ENCODE measurements at places on chromosomes 6 and 20.

DNA sequence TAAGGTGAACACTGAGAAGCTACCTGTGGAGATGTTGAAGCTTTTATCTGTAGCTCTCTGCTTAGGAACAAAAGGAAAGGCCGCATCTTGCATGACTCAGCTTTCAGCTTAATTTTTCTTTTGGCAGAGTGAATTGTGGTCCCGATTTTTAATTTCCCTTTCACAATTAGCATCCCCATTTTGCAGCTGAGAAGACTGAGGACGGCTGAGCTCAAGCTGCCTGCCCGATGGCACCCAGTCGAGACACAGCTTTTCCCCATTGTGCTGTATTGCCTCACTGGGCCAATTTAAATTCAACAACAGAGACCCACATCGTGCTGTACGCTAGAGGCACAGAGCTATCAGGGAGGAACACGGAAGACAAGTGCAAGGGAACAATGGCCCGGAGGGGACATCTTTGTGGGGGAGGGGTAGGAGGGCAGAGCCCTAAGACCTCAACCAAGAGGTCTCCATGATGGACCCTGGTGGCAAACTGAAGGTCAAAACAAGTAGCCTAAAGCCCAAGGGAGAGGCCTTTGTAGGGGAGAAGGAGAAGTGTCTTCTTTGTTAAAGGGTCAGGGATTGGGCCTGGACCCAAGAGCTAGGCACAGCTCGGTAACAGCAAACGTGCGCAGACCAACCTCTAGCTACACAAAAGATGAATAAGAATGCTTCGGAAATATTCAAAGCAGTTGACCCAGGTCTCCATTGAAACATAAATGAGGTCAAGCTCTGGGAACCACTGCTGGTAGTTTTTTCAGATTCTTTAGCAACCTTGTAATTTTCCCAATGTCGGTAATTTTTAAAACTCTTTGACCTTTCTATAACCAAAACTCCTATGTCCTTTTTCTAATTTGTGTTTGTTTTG, 13.3 kb upstream of the QKI start:
- DNase-seq: no peak

DNA sequence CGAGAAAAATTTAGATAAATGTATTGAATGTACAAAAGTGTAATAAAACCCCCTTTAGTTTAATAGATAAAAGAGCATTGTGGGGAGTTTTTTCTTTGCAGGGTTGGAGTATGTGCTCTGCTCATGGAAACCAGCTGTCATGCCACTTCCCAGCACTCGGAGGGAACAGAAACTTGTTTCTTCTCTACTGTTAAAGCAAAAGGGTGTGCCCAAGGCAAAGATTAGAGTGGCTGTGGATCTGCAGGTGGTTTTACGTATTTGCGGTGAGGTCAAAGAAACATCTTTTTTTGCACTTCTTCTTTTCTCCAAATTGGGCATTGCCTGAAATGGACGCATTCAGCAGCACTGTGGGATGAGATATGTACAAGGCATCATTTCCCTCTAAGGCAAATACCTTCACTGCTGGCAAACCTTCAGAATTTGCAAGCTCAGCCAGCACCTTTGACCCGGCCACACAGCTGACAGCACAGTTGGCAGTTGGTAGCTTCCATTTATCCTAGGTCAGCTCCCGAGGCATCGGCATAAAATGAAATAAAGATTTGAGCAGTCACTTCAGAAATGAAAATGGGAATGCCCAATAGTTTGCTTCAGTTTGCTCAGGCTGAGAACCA, 178.4 kb upstream of the EYA4 start:
- DNase-seq: no peak

GRCh38 chr20:55174172-55174571, 698.8 kb downstream of the DOK5 start:
- no peak for DNase-seq

DNA sequence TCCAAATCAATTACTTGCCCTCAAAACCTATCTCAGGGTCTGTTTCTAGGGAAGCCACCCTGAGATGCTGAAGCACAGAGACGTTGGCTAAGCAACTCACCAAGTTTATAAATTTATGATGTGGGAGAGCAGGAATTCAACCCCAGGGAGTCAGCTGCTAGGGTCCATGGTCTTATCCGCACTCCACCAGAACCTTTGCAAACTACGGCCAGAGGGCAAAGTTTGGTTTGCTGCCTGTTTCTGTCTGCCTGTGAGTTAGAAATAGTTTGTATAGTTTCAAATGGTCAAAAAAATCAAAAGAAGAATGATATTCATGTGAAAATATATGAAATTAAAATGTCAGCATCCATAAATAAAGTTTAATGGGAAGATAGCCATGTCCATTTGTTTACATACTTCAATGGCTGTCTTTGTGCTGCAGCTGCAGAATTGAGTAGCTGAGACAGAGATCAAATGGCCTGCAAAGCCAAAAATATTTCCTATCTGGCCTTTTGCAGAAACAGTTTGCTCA, 83.7 kb upstream of the ZFP64 start:
- DNase-seq: no peak

DNA sequence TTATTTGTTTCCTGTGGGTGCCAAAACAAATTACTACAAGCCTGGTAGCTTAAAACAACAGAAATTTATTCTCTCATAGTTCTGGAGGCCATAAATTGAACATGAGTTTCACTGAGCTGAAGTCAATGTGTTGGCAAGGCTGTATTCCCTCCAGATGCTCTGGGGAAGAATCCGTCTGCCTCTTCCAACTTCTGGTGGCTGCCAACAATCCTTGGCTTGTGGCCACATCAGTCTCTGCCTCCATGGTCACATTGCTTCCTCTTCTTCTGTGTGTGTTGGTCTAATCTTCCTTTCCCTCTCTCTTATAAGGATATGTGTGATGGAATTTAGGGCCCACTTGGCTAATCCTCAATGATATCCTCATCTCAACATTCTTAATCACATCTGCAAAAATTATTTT, 92.8 kb upstream of the EPB41L1 start:
- DNase-seq: no peak

DNA sequence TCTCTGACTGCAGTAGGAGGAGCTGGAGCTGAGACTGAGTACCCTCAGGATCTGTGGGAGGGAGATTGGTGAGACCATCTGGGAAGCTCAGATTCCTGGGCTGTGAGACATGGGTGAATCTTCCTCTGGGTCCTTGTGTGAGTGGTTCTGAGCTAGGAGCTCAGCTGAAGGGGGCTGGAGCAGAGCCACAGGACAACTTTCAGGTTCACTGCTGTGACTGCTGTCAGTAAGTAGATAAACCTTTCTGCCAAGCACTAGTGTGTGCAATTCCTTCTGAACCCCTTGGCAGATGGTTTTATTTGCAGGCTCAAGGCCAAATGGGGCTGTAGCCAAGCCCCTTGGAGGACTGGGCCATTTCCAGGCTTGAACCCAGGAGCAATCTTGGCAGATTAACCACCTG, 49.6 kb upstream of the SNAP91 start:
- no peak for DNase-seq

Measured in upper lobe of left lung (tissue), 6 donors.